ENCODE measurements at places on chromosomes 13 and 19. TPM values are rescaled to one million over a fixed set of nuclear protein-coding genes. Genes with fewer than 3 reads are reported as not detected.

Gene COX7A1
- 2.4 TPM for total RNA-seq

Gene ZNF878
- total RNA-seq = 0.80 TPM

Gene CILP2
- total RNA-seq = not detected

Gene NRTN
- not detected for total RNA-seq

Gene NLRP4
- not detected for total RNA-seq

Gene TPTE2
- total RNA-seq = not detected

Gene FREM2
- total RNA-seq = not detected

Gene PGLYRP2
- not detected for total RNA-seq

Gene ATP4A
- not detected for total RNA-seq

Gene RASGRP4
- total RNA-seq = not detected

Gene EPS8L1
- total RNA-seq = 10.5 TPM

Gene APLP1
- 2.2 TPM for total RNA-seq

Gene NCAN
- not detected for total RNA-seq

Gene ZNF561
- total RNA-seq = 24.4 TPM

Gene ZNF468
- total RNA-seq = 27.3 TPM

Gene NEK3
- 13.9 TPM for total RNA-seq

Gene VWA8
- 23.8 TPM for total RNA-seq

Gene ATCAY
- not detected for total RNA-seq

Gene ZNF600
- total RNA-seq = 7.4 TPM

Gene SGCG
- total RNA-seq = not detected

Gene ATP4B
- not detected for total RNA-seq

Gene DPRX
- not detected for total RNA-seq

Gene SBSN
- not detected for total RNA-seq

Gene ZNF112
- total RNA-seq = 7.2 TPM

Gene METTL21C
- not detected for total RNA-seq

Gene TJP3
- not detected for total RNA-seq

Gene CYP4F2
- total RNA-seq = not detected

Gene ZNF813
- 3.6 TPM for total RNA-seq

Gene LRP3
- 20.5 TPM for total RNA-seq

Gene RSPH6A
- 0.14 TPM for total RNA-seq

Gene FOXA3
- total RNA-seq = not detected

Gene CEACAM7
- total RNA-seq = not detected

Gene ZNF579
- 5.1 TPM for total RNA-seq

Gene TMPRSS9
- under 0.01 TPM for total RNA-seq

Gene C19orf44
- total RNA-seq = 6.9 TPM
